ENCODE measurements at places on chromosomes 5 and 9.

DNA sequence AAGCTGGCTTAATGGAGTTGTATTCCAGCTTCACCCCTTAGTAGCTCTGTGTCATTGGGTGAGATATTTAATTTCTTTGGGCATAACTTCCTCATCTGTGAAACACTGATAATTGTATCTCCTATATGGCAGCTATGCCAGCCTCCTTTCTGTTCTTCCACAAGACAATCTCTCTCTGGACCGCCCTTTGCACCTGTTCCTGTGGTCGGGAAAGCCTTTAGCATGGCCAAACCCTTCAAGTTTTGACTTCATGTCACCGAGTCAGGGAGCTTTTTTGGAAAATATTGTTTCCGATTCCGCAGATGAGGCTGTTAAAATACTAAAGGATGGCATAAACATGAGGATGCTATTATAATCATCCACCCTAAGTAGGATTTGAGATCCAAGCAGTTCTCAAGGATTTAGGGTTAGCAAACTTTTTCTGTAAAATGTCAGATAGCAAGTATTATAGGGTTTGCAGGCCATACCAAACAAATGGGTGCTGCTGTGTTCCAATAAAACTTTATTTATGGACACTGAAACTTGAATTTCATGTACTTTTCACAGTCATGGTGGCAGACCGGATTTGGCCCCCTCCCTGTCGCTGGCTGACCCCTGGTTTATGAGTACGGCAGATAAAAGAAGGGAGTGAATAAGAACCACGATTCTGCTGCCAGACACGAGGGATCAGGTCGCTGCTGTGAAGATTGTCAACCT, 695 bp upstream of the NDFIP1 start:
- no peak for DNase-seq

GRCh38 chr9:73183917-73184861, 32.5 kb downstream of the ANXA1 start:
- DNase-seq, result no peak

DNA sequence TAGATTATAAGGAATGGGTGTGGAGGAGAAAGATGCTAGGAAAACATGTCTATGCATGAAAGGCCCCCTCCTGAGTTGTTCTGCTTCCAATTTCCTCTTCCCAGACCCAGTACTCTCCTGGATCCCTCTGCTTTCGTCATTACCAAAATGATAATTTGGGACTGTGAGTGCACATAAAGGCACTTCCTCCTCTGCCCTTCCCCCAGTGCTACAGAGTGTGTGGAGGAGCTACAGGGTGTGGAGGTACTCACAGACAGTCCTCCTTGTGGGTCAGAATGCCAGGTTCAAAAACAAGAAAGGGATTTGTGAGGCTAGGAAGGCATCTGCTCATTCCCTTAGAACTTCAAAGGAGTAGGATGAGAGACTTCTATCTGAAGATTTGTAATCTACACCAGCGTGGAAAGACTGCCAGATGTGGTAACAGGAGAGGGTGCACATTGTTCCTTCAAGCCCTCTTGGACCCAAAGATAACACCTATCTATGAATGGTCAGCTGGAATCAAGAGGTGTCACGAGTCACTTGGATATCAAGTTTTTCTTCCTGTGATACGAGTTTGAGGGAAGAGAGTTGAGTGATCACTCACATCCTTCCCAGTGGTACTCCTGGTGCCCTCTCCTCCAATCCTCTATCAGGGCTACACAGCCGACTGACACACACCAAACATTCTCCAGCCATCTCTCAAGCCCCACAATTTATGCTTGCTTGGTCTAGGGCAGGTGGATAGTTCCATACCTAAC, 201.1 kb downstream of the EPB41L4A start:
- no peak for DNase-seq

DNA sequence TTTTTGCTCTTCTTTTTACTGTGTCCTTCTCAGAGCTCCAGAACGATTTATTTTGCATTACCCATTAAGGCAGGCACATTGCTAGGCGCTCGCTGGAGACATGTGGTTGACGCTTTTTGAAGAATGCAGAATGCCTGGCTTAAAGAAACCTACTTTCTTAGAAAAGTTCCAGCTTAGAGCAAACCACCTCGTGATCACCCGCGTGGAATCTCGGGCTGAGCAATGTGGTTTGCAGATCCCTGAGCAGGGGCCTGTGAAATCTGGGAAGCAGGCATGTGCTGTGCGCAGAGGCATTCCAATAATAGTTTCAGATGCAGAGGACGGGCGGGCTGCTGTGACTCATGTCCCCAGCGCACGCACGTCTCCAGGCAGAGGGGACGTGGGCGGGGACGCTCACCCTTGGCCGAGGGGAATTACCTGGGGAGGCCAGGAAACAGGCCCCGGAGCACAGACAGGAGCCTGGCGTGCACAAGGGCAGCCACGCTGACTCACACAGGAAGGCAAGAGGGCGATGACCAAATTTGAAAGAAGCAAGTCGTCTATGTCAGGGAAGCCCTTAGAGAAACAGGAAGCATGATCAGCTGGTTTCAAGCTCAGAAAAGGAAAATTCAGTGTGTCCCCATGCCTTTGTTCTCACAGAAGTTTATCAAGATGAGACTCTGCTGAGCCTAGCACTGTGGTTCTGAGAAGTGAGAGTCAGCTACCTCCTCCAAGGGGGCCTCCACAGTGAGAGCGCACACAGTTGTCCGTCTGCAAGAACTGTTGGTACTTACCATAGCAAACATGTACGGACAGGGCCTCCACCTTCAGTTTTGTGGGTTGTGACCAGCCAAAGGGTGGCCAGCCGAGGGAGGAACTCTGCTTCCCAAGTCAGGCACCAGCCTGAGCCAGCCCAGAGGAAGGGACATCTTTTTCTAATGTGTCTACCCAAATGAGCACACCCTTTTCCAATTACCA, 218.6 kb downstream of the PIK3R1 start:
- no peak for DNase-seq

DNA sequence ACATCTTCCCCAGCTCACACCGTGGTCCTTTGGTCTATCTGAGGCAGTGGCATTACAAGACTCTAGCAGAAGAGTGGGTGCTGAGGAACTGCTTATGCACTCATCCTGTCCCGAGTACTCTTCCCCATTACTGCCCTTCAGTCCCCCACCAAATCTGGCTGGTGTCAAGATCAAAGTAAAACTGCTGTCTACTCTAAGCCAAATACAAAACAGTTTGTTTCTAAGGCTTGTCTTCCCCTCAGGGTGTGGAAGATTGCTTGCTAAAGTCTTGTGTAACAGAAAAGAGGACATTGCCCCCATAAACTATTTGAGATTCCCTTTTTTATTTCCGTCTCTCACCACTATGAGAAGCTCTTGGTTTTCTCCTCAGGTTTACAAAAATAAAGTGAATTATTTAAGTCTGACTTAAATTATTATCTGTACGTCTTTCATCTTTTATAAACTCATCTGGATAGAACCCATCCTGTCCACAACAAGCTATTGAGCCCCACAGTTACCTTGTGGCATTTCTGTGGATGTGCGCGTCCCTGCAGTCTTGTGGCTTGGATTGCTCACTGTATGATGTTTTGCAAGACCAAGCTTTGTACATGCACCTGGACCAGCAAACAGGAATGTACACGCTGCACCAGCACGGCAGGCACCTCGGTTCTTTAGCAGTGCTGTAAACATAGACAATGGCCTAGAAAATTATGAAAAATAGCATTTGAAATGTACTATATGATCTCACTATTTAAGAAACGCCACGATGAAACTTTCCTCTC, 61.0 kb downstream of the CYSTM1 start:
- no peak for DNase-seq

DNA sequence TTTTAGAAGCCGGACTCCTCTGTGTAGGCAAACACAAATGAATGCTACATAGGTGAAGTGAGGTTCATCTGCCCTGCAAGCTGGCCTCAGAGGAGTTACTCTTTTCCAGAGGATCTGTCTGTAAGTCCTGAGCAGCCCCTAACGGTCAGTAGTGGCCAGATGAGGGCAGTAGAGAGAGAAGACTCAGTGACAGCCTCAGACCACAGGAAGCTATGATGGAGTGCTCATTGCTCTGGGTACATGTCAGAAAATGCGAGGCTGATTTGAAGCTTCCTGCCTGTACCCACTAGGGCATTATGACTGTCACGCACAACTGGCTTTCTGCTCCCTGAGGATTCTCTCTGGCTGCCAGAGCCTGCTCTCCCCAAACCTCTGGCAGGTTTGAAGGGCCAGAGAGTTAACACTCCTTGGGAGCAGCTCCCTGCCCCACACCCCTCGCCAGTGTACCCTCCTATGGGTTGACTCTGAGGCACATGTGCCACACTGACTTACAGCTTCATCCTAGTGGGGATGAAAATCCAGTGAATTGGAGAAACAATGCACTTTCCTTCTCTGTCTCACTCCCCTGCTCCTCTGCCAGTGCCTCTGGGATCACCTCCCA, 141.5 kb downstream of the GABRG2 start:
- peak; percentile 52 for DNase-seq

- DNase-seq, result no peak
Measured at GRCh38 chr9:68914751-68915150, 99.2 kb downstream of the PRKACG start.

DNA sequence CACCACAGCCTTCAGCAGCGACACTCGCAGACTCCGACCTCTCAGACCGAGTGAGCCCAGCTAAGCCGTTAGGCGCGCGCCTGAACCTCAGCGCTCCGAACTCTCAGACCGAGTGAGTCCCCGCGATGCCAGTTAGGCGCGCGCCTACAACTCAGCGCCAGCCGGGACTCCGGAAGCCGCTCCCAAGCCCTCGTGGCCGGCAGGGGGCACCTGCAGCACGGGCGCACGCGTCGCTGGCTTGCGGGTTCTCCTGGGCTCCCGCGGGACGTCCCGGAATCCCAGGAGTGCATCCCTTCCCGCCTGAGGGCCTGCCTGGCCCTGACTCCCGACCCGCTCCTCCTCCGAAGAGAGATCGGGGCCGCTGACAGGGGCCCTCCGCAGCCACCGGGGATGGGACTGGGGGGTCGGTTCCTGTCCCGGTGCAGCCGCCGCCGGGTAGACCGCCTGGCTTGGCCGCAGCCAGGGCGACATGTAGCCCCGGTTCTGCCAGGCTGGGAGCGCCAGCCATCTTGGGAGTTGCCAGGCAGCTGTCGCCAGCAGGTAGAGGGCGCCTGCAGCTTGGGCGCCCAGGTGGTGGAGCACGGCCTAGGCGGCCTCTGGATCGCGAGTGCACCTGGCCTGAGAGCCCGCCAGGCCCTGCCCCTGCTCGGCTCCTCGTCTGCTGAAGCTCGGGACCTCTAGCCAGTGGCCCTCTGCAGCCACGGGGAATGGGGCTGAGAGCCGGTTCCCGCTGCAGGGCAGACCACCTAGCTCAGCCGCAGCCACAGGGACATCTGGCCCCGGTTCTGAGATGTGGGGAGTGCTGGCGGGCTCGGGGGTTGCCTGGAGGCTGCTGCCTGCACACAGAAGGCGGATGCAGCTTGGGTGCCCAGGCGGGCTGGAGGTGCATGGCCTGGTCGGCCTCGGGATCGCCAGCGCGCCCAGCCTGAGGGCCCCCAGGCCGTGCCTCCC, at the start of gene ANKRD18A:
TSS of gene ANKRD18A (minus strand) at position 114 of the 951 bp plus-strand sequence. CDS start 311 bp downstream, outside the sequence.
- peak; percentile 97 for DNase-seq

- DNase-seq, result no peak
Measured at GRCh38 chr9:109274884-109275730, 45.8 kb downstream of the EPB41L4B start.

DNA sequence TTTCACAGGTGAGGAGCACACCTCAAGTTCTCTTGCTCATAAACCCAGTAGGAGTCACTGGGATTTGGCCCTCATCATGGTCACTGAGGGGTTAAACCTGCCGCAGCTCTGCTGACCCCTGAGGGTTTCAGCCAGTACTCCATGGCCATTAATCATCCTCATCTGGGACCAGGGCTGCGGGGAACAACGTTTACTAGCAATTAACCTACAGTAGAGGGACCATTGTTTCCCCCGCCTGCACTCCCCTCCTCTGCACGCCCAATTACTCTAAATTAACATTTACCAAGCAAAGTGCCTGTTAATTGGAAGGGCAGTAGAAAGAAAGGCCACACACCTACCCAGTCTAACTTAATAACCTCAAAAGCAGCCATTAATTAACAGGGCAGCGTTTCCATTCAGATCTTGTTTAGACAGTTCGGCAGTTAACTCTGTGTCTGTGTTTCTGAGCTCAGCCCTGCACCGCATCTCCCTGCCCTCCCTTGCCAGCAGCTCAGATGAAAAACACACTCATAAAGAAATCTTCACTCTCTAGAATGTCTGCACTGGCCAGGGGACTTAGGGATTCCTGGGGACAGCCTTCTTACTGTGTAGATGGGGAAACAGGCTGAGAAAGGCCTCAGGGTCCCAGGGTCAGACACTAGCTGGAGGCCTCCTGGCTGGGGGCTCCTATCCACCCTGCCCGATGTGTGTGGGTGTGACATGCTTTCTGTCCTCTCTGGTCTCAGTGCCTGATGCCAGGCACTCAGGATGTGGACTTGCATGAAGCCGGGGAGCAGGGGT, 51.6 kb downstream of the ALG2 start:
- DNase-seq, result peak; percentile 54

DNA sequence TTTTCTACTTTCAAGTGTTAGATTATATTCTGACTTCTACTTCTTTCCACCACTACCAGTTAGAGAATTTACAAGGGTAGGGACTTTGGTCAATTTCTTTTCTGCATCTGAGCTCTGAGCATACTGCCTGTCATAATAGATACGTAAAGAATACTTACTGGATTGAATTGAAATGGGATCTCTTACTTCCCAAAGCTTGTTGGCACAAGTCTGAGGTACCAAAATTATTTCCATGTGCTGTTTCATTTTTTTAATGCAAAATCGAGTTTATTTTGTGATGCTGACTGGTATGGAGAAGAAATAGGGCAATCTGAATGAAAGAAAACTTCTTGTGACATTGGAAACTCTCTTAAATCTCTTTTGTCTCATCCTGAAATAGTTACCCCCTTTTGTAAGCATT, 428.9 kb downstream of the SPATA31D1 start:
- DNase-seq, result no peak
